Activated CD8-positive, alpha-beta memory T cell treated with anti-CD3 and anti-CD28 coated beads for 24 hours (primary cell): ENCODE measurements at places on chromosomes 5 and 9.

GRCh38 chr9:77177894-77178794, 810 bp downstream of the VPS13A start:
- DNase-seq: peak; percentile 84

GRCh38 chr5:56025151-56025885, 30.6 kb upstream of the IL6ST start:
- no peak for DNase-seq

DNA sequence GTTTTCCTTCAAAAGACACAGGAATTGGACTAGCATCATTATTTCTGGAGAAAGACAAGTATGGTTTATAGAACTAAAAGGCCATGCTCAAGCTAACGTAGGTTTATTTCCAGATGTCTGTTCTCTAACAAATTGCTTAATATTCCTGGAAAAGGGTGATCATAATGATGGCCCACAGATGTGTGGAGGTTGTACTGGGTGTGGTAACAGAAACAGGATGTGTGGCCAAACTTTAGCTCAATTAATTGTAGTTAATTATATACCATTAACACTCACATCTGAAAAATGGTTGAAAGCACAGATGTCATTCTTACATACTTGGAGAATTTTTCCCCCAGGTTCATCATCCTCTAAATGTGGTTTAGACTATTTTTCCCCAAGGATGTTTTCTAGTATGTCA, 292.7 kb upstream of the RASA1 start:
- DNase-seq: no peak

GRCh38 chr5:37015795-37016666, 139.5 kb downstream of the NIPBL start:
- DNase-seq: no peak

DNA sequence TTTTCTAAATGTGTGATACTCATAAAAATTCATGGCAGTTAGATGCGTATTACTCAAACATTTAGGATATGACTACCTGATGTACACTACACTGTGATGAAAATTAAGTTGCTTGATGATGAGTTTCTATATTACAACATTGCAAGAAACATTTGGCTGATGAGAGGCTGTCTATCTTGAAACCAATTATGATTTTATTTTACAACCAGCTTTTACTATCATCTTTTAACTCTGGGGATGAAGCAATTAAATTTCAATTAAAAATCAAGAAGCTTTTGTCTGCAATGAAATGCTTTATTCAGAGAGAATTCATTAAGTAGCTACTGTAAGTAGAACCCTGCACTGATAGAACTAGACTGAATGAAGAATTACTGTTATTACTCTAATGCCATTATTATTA, 500.4 kb downstream of the KCTD16 start:
- no peak for DNase-seq

- no peak for DNase-seq
Observed at GRCh38 chr5:60533789-60534188, 166.2 kb downstream of the DEPDC1B start.

GRCh38 chr5:154298065-154298464, 107.5 kb downstream of the GALNT10 start:
- DNase-seq: no peak

GRCh38 chr9:127710204-127710783, 3.5 kb downstream of the CFAP157 start:
- no peak for DNase-seq

DNA sequence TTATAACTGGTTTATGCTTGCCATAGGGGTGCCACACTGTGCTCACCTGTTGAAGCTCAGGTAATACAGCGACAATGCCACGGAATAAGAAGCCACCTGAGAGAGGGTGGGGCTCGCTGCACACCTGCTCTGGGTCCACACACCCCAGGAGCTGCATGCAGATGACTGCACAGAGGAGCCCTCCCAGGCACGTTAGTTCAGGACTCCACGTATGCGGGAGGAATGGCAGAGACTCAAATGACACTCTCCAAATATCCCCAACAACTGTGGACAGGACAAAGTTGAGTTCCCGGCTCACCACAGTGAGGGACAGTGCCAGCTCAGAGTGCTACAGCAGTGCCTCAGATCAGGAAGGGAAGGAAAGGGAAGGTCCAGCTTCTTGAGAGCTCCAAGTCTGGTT, 5.8 kb upstream of the FCN1 start:
- no peak for DNase-seq
